ENCODE measurements at places on chromosomes 7 and 10.

DNA sequence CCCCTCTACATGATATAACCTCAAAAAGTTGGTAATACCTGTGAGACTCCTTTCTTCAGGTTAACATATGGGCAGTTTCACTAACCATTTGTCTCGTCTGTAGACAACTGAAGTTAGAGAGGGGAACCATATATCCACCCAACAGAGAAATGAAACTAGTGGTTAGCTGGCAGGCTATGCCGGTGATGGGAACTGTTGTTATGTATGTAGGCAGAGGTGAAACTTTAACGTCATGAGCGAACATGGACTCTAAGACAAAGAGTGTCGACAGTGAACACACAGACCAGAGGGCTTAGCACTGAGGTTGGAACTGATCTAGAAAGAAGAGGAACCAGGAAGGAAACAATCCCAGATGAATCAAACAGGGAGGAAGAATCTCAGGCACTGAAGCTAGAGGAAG lies 112.4 kb downstream of the ELMO1 start:
- DNase-seq = peak; percentile 45

GRCh38 chr7:82443547-82444219 lies at the start of gene CACNA2D1:
TSS of gene CACNA2D1 (minus strand) at chr7:82443777.
- peak; percentile 19 for DNase-seq

DNA sequence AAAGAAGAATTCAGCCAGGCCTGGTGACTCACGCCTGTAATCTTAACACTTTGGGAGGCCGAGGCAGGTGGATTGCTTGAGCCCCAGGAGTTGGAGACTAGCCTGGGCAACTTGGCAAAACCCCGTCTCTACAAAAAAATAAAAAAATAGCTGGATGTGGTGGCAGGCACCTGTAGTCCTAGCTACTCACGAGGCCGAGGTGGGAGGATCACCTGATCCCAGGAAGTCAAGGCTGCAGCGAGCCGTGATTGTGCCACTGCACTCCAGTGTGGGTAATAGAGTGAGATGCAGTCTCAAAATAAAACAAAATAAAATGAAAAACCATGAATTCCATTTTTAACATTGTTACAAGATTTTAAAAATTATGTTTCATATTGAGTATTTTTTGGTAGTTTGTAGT lies 988.9 kb upstream of the ZNF722 start:
- no peak for DNase-seq

GRCh38 chr10:93072225-93072712 lies 1.4 kb upstream of the CYP26A1 start:
- no peak for DNase-seq

GRCh38 chr10:50326757-50327701 lies 75.7 kb upstream of the ASAH2 start:
- DNase-seq = no peak

GRCh38 chr7:140269004-140269638 lies 92.3 kb upstream of the KDM7A start:
- no peak for DNase-seq

DNA sequence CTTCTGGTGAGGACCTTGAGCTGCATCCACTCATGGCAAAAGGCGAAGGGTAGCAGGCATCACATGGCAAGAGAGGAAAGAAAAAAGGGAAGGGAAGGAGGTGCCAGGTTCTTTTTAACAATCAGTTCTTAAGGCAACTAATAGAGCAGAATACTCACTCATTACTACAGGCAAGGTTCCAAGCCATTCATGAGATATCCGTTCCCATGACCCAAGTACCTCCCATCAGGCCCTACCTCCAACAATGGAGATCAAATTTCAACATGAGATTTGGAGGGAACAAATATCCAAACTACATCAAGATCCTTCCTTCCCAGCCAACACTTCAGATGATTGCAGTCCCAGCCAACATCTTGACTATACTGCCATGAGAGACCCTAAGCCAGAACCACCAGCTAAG lies 38.9 kb upstream of the YAE1 start:
- DNase-seq = no peak

DNA sequence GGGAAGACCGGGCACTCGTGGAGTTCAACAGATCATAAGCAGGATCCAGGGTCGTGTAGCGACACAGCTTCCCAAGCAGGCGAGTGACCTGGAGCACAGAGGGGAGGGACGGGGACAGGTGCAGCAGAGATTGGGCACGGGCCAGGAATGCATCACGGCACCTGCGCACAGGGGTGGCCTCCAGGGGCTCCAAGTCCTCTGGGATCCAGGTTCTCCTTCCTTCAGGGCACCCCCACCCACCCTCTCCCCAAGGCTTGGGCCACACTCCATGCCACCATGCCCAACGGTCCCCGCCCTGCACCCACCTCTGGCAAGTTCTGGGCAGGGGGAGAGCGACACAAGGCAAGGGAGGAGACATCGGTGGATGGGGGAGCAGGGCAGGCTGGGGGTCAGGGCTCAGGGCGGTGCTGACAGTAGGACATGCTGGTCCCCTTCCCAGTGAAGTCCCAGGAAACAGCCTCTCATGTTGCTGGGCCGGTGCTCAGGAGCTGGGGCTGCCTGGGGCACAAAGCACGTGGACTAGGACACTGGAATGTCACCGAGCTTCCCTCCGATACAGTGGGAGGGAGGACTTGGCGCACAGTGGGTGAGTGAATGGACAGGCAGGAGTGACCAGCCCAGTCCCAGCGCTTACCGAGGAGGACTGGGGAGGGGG lies 597.3 kb downstream of the PTPRN2 start:
- DNase-seq = no peak

DNA sequence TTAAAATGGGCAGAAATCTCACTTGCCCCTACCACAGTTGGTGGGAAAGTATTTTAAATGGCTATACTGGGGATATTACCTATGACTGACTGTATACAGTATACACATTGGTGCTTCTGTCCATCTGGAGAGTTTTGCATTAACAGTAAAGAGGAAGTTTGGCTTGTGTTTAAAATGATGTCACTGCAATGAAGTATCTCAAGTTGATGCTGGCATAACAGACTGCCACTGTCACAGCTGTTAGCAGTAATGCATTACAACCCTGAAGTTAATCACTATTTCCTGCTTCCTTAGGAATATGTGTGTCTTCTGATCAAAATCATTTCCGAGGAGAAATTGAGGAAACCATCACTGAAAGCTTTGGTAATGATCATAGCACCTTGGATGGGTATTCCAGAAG lies 1.9 kb downstream of the DKK1 start:
- no peak for DNase-seq

DNA sequence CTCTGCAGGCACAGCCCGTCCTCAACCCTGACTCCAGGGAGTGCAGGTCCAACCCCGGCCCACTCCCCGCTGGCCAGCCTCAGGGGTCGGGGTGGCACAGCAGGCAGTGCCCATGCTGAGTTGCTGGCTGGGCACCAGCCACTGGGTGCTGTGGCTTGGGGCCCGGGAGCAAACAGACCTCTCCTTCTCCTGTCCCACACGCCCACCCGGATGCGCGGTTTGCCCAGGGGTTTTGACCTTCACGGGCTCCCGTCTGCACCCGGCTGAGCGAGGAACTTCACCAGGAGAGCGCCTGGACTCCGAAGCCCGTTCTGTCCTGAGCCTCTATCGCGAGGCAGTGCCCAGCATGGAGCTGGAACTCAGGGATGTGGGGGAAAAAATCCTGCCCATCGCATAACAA lies 2.6 kb upstream of the GRIFIN start:
- no peak for DNase-seq

- DNase-seq = no peak
Observed at GRCh38 chr7:20539201-20539600, 76.3 kb upstream of the ABCB5 start.

GRCh38 chr7:8724080-8724718 lies 290.8 kb downstream of the NXPH1 start:
- DNase-seq = peak; percentile 38

DNA sequence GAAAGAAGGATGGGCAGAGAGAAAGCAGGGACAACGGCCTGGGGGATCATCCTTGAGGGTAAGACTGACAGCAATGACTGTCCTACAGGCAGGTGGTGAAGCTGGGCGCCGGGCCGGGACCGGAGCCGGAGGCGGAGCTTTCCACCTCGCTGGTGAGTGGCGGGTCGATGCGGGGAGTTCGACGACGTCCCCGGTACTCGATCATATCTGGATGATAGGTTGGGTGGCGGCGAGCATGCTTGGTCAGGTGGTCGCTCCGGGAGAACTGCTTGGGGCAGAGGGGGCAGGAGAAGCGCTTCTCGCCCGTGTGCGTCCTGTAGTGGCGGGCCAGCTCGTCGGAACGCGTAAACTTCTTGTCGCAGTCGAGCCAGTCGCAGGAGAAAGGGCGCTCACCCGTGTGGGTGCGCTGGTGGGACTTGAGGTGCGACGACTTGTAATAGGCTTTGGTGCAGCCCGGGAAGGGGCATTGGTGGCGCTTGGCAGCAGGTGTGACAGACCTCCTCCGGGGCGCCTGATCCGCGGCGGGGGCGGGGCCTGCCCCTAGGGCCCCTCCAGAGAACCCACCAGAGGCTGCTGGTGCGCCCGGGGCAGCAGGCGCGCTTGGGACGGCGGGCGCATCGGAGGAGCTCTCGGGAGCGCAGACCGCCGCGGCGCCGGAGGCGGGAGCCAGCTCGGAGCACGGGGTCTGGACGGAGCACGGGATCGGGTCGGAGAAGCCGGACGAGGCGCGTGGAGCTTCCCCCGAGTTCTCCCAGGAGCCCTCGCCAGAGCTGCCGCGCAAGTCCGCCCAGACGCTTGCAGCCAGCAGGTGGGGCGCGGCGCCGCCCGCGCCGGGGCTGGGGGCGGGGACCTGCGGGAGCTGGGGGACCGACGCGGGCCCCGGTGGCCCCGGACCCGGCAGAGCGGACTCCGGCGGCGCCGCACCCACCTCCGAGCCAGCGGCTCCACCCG lies 752 bp downstream of the KLF14 start:
- peak; percentile 35 for DNase-seq

DNA sequence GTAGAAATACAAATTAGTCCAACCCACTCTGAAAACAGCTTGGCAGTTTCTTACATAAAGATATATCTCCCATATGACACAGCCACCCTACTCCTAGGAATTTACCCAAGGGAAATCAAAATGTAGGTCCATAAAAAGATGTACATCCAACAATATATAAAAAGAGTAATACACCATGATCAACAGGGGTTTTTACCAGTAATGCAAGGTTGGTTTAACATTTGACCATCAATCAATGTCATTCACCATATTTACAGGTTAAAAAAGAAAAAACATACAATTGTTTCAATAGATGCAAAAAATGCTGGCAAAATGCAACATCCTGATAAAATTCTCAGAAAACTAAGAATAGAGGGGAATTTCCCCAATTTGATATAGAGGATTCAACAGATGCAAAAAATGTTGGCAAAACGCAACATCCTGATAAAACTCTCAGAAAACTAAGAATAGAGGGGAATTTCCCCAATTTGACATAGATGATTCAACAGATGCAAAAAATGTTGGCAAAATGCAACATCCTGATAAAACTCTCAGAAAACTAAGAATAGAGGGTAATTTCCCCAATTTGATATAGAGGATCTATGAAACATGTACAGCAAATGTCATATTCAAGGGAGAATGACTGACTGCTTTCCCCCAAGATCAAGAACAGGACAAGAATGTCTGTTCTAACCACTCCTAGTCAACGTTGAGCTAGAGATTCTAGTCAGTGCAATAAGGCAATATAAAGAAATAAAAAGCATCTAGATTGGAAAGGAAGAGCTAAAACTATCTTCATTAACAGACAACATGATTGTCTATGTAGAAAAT lies 13.7 kb downstream of the ADAP1 start:
- no peak for DNase-seq

DNA sequence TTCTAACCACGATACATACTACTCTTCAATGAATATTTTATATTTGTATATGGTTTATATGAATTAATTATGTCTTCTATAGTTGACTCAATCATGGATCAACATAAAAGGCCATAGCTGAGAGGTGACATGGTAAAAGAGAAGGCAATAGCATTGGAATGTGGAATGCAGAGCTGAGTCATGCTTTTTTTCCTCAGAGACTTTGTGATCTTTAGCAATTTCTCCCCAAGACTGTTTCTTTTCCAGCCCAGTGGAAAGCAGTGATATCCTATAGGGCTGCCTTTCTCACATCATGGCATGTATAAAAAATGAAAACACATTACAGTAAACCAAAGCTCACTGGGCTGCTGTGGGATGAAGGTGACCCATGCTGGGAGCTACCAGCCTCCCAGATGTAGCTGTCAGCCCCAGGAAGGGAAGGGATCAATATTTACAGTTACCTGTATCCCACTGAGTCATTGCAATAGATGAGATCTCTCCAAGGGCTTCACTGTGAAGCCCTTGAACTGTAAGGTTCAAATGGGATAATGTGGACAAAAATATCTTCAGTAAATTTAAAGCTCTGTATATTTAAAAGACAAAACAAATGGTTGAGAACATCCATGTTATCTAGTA lies 30.2 kb downstream of the SLC39A12 start:
- no peak for DNase-seq

- no peak for DNase-seq
Observed at GRCh38 chr7:141646826-141647480, 55.0 kb downstream of the DENND11 start.

GRCh38 chr7:17448479-17449423 lies 150.3 kb downstream of the AHR start:
- no peak for DNase-seq

DNA sequence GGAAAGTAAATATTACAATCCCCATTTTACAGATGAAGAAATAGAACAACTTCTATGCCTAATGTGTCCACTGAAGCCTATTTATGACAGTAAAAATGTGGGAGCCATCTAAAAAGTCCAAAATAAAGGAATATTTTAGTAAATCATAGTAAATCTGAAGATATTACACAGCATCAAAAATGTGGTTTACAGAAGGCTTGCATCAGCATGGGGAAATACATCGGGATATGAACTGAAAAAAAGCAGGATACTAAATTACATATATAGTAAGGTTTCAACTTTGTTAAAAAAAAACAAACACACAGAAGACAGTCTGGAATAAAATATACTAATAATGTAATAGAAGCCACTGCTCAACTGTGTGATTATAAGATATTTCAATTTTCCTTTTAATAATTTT lies 20.8 kb downstream of the CPA1 start:
- no peak for DNase-seq

- DNase-seq = peak; percentile 25
Observed at GRCh38 chr10:27744802-27745731, 552 bp downstream of the MKX start.

GRCh38 chr7:4479367-4480039 lies 202.6 kb upstream of the FOXK1 start:
- DNase-seq = no peak

DNA sequence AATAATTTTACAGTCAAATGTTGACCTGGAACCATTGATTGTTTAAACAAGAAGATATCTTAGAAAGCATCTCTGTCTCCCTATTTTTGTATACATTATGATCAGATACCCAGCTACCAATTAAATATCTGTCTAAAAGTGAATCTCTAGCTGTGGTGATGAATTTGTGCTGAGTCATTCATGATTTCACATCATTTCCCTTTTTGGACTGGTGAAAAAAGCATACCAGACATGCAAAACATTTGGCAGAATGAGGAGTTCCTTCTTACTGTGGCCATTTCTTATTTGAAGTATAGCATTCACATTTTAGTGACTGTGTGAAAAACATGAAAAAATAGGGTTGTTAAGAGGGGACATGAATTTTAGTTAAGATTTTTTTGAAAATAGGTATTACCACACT lies 98.0 kb upstream of the GATA3 start:
- DNase-seq = no peak

GRCh38 chr10:126119599-126119998 lies 223.2 kb downstream of the FANK1 start:
- no peak for DNase-seq
